Forelimb muscle (tissue), 1 donor: ENCODE measurements at places on chromosomes 2 and 18. TPM values are rescaled to one million over a fixed set of nuclear protein-coding genes. Genes with fewer than 3 reads are reported as not detected.

Gene ELP2
- 75.9 TPM for polyA plus RNA-seq

Gene STARD6
- polyA plus RNA-seq = not detected

Gene CRYGD
- polyA plus RNA-seq = not detected

- no peak for DNase-seq
Observed at GRCh38 chr2:110727923-110728322, 4.5 kb upstream of the ACOXL start.

GRCh38 chr18:44552706-44553105 is 128.0 kb upstream of the SETBP1 start:
- DNase-seq = no peak

DNA sequence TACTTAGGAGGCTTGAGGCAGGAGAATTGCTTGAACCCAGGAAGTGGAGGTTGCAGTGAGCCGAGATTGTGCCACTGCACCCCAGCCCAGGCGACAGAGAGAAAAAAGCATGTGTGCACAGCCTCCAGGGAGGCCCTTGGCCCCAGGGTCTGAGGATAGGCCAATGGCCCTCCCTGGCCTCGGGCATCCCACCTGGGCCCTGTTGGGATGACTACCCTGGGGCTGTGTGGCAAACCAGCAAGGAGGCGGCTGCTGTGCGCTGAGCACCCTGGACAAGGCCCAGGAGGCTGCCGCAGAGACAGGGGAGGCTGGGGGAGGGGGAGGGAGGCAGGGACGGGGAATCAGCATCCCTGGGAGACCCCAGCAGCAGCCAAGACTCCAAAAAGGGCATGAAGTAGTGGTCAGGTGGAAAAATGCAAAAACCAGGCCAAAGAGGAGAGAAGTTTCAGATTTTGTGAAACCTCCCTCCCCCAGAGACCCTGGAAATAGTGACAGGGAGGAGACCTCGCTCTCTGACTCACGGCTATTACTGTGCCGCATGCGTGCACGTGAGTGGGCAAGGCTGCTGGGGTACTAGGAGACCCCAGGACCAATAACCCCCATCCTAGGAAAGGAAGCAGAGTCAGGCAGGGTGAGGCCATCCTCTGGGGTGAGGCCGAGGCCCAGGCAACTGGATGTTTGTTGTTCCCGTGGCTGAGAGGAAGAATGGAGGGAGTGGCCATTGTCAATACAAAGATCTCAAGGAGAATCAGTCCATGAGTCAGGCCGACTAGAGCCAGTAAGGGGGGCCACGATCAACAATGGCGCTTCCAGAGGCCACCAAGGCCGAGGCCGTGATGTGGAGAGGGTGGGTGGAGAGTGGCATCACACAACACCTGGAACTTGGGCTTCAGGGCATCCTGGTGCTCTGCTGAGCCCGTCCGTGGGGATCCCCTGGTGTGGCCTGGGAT is 16.0 kb upstream of the B3GNT7 start:
- no peak for DNase-seq

GRCh38 chr2:145753966-145754365 is 1234.0 kb upstream of the ZEB2 start:
- no peak for DNase-seq

- no peak for DNase-seq
Observed at GRCh38 chr2:179201869-179202268, 62.8 kb downstream of the SESTD1 start.

DNA sequence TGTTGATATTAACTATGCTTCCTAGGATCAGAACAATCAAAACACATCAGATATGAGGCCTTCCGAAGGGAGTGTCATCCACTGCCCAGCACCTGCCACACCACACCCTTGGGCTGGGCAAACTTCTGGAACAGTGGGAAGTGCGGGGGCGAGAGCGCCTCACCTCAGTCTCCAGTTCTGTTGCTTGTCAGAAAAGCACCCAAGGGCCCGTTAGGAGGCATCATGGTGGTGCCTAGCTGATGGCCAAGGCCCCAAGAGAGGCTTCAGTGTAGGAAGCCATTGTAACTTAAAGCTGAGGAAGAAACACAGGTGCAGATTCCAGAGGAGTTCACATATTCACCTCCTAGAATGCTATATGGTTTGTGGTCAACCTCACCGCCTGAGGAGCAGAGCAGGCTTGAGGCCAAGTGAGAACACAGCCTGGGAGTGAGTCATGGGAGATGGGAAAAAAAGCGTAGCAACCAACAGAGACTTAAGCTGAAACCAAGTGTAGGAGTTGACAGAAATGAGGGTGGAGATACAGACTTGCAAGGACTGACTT is 85.1 kb upstream of the ATL2 start:
- no peak for DNase-seq

DNA sequence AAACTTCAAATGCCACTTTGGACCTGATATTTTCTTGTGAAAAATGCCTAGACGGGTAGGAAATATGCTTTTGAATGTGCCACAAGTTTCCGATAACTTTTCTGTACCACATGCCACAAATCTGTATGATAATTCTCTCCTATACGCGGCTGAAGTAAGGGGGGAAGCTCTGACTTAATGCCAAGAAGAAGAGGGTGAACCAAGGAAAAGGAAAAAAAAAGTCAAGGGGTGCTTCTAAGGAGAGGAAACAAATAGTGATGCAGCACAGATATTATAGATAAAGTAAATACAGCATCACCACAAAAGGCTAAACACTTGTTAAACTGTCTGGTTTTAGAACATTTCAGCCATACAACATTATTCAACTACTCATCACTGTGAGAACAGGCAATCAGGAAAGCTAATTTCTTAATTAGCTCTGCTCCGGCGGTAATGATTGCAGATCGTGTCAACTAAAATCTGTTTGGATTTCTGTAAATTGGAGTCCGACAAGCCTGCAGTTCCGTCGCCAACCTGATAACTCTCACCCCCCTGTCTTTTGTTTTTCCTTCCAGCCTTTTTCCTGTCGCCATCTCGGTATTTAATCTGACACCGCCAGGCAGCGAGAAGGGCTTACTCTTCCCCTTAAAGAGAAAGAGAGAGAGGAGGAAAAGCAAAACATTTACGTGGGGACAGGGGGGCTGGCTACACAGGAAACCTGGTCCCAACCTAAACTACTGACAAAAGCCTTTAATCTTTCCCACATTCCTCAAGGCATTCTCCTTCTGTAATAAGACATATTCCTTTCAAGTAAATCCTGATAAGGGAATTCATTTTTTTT is 67.5 kb downstream of the ZEB2 start:
- DNase-seq = no peak

DNA sequence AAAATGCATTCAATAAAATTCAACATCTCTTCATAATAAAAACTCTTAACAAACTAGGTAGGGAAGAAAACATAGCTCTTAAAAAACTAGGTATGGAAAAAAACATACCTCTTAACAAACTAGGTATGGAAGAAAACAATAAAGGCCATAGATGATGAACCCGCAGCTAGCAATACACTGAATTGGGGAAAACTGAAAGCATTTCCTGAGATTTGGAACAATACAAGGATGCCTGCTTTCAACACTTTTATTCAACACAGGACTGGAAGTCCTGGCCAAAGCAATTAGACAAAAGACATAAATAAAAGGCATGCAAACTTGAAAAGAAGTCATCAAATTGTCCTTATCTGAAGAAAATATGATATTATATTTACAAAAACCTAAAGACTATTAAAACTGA is 67.8 kb downstream of the NCKAP1 start:
- no peak for DNase-seq

DNA sequence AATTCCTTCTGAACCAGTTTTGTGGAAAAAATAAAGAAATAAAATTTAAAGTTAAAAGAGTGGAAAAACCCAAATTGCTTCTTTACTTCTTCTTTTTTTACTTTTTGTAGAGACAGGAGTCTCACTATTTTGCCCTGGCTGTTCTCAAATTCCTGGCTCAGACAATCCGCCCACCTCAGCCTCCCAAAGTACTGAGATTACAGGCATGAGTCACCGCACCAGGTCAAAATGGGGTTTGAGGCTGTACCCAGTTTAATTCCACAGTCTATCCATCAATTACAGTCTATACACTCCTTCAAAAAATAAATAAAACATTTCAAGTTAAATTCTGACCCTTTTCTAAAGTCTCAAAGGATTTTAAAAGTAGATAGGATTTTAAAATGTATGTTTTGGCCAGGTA is 120.3 kb downstream of the FAM161A start:
- DNase-seq = no peak

GRCh38 chr2:44748-45341 is 1.5 kb downstream of the FAM110C start:
- DNase-seq = no peak

DNA sequence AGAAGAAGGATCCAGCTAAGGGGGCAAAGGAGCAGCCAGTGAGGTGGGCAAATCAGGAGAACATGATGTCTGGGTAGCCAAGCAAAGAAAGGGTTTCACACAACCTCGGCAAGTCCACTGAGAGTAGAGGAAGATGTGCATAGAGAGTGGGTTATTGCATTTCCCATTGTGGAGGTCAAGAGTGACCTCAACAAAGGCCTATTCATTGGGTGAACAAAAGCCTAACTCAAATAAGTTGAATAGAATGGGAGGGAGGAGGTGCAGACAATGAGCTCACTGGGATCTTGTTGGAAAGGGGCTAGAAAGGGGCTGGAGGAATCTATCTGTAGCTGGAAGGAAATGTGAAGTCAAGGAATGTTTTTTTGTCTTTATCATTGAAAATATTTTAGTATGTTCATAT is 14.0 kb upstream of the PDCL3 start:
- DNase-seq = no peak
